ENCODE measurements at places on chromosomes 2 and 18.

DNA sequence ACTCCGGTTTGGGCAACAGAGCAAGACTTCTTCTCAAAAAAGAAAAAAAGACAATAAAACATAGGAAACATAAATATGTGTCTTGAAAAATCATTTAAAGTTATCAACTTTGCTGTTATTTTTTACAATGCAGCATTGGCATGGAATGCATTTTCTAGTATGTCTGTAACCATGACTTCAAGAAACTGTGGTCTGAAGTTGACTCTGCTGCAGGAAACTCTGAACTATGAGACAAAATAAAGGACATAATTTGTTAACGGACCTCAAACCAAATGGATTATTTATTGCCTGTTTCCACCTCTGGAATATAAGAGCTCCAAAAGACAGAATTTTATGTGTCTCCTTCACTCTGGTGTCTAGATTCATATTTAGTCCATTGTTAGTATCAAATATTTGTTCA lies 79.1 kb downstream of the TRIB2 start:
- no peak for DNase-seq

GRCh38 chr2:230643576-230644291 lies 68.9 kb upstream of the CAB39 start:
- no peak for DNase-seq

DNA sequence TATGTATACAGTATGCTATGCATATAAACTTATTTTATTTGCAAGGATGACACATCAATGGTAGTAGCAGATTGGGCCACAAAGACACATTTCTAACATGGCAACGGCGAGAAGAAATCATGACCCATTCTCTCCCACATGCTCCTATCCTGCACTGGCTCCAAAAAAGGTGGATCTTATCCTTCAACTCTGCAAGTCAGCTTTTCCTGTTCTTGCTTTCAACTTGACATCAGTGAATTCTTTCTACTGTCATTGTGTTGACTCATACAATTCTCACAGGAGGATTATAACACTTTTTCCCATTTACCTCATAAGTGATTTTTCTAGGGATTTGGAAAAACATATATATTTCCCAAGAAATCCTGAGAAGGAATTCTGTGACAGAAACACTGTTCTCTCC lies 53.1 kb downstream of the ACVR1 start:
- DNase-seq = no peak

DNA sequence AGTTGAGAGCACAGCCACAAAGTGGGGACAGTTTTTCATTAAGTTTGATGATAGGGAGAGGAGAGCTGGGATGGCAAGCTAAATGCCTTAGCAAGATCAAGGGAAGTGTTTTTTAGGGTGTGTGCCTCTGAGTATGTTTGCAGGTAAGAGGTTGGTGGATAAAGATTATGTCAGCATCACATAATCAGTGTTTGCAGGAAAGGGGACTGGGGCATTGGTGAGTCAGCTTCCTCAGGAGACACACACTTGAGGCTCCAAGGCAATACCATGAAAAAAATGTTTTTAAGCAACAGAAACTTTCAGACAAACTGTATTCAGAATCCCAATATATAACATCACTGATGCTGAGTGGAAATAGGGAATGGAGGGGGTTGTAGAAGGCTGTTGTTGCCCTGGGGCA lies 25.4 kb upstream of the DTNB start:
- no peak for DNase-seq

DNA sequence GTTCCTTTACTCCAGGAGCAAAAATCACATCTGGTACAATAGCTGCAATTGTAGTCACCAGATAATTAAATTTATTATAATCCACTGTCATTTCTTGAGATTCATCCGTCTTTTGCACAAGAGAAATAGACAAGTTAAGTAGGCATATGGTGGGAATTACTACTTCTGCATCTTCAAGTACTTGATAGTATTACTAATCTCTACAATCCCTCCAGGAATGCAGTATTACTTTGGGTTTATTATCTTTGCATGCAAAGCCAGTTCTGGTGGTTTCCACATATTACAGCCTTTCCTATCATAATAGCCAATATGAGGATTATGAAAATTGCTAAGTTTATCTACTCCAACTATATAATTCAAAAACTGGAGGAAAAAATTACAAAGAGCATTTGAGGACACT lies 254.1 kb downstream of the IKZF2 start:
- no peak for DNase-seq

GRCh38 chr2:39732482-39732881 lies 46.6 kb downstream of the THUMPD2 start:
- no peak for DNase-seq

DNA sequence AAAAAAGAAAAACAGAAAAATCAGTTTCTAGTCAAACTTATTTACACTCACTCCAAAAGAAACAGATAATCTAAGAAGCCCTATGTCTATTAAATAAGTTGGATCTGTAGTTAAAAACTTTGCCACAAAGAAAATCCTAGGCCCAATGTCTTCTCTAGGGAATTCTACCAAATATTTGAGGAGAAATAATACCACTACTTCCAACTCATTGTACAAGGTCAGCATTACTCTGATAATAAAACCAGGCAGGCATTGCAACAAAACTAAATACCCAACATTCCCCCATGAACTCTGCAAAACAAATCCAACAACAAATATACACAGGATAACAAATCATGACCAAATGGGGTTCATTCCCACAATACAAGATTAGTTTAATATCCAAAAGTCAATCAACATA lies 73.8 kb upstream of the ST8SIA5 start:
- DNase-seq = no peak

DNA sequence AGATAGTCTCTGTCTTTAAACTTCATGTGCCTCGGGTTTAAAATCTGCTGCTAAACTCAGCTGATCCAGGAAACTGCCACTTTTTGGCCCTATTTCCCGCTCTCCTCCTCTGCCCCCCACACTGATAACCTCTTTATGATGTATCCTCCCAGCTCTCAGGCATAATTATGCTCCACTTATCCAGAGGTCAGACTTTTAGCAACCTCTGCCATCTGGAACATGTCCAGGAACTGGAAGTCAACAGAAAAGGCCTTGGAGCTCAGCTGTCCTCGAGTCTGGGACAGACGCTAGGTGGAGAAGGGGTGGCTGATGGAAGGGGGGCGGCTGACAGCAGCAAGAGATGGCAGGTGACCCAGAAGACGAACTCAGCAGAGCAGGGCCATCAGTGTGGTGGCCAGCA lies 41.2 kb downstream of the ASAP2 start:
- DNase-seq = no peak
